ENCODE measurements at places on chromosomes 1 and 21.

GRCh38 chr1:57101209-57101608 lies 135.4 kb upstream of the C8B start:
- DNase-seq: no peak

GRCh38 chr1:16727190-16728111 lies 12.9 kb upstream of the RNU1-4 start:
- peak; percentile 35 for DNase-seq

- DNase-seq: no peak
These were observed 4.0 kb downstream of the ADARB1 start for GRCh38 chr21:45078371-45078770.

- no peak for DNase-seq
These were observed 26.0 kb downstream of the SERBP1 start for GRCh38 chr1:67404212-67404620.

GRCh38 chr21:29233611-29234540 lies 64.8 kb upstream of the BACH1 start:
- DNase-seq: no peak

DNA sequence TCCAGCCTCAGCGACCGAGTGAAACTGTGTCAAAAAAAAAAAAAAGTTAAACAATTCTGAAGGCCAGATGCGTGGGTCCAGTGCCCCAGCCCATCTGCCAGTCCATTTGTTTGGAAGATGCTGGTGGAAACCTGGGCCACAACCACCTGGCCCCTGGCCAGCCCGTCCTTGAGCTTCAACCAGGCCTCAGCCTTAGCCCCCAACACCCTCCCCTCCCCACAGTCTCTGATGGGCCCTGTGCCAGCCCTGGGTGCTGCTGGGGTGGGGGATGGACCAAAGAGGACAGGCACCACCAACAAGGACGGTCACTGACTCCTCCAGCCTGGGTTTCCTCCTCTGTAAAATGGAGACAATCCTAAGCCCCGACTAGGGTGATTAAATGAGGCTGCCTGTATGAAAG lies 19.6 kb upstream of the PLEKHG5 start:
- DNase-seq: no peak
